Suppressor macrophage treated with lipopolysaccharide for 4 hours (primary cell): ENCODE measurements at places on chromosomes 1 and 21.

DNA sequence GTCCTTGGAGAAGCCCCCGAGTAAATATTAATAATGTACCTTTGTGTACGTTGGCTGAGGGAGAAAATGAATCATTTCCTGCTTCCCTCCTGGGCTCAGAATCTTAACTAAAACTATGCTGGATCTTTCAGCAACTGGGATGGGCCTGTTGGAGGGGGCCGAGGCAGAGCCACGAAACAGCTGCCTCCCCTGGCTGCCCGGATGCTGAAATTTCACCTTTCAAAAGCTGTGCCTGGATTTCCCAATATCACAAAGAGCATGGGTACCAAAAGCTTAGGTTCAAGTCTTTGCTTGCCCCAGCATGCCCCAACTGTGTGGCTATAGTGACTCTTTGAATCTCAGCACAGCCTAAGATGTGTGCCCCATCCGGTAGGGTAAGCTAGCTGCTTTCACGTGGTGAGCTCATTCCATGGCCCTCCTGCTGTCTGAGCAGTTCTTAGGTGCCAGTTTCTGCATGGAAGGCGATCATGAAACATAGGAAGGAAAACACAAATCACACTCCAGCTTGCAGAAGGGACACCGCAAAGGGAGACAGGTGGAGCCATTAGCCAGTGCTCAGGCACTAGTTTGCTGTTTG, 473.5 kb downstream of the PTPRU start:
- DNase-seq: no peak

DNA sequence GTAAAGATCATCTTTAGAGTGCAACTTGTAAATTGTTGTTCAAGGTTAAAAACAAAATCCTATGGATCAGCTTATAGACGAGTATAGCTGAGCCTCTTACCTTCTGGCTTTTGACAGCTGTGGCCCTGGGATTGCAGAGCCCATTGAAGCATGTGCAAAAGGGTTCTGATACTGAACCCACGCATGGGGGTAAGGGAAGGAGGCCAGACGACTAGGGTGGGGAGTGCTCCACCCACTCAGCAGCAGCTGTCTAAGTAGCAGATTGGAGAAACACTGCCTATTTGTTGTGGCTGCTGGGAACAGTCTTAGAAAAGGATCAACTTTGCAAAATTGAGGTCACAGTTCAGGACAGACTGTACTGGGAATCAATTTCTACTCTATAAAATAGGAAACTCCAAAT, 16.1 kb downstream of the CD101 start:
- DNase-seq: no peak

GRCh38 chr1:156379420-156380165, 10.6 kb downstream of the RHBG start:
- DNase-seq: no peak

- DNase-seq: no peak
Observed at GRCh38 chr1:16969057-16969611, 11.3 kb downstream of the MFAP2 start.

GRCh38 chr1:183092350-183092749, 69.1 kb downstream of the LAMC1 start:
- no peak for DNase-seq

DNA sequence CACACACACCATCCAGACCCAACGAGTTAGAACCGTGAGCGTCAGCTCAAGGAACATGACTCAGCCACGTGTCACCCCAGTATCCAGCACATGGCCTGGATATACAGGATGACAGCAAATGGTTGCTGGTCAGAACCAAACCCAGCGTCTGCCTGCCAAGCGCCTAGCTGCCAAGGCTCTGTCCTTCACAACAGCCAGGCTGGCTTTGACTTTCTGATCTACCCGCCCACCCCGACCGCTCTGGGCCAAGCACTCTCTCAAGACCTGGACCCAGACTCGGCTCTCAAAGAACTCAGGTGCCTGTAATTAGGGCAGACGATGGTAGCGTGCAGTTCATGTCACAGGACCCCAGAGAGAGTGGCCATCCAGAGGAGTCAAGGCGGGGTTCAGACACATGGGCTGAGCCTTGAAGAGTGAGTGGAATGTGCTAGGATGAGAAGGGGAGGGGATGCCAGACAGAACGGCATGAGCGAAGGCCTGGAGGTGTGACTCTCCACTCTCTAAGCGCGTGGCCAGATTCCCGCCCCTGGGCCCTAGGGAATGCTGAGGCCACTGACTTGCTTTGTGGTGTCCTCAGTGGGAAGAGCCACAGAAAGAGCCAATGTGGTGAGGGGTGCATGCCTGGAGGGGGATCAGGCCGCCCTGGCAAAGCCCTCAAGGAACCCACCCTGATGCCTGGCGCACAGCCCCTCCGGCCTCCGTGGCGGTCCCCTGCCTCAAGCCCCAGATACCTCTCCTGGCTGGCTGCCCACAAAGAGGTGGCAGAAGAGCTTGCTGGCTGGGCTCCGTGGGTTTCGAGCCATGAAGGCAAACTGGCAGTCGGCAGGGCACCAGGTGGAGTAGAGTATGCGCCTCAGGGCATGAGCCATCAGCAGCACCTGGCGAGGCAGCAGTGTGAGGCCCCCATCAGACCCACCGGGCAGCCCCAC, 7.0 kb downstream of the SH2D5 start:
- no peak for DNase-seq

DNA sequence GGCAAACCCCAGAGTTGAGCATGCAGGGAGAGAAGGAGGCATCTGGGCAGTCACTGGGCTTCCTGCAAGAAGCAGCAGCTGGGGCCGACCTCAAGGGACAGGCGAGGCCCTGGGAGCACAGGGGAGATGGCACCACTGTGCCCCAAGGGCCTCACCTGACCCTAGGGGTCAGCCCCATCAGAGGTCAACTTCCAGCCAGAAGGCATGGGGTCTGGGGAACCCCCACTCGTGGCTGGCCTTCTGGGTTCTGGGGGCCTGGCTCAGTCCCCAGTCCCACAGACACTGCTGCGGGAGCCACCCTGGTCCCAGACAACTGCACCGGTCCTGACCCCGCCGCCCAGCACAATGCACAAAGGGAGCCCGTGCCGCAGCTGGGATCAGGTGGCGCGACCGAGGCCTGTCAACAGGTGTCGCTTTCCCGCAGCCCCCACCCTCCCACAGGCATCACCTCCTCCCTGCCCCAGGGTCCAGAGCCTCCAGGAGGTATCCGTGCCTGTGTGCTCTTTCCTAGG, 6.2 kb downstream of the WNT9A start:
- no peak for DNase-seq

DNA sequence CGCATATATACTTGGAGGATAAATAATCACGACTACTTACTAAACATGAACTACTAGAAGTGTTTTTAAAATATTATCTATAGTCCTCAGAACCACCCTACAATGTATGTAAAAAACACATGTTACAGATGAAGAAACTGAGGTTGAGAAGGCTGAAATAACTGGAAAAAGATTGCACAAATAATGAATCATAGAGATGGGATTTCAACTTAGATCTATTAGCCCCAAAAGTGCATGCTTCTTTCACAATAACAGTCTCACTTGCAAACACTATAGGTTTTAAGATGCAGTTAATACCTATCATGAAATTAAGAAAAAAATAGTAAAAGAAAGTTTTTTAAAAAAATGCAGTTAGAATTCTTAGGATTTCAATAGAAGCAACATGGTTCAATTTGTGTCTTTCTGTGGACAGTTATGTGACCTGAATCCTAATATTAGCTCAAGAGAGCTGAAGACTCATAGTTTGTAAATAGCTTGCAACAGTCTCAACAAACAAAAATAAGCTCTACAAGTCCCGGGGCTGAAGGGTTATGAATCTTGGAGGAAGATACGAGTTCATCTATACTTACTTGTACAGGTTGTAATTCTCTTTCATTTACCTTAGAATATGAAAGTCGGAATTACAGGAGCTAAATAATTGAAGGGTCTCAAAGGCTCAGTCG, 58.6 kb upstream of the NTPCR start:
- DNase-seq: no peak

DNA sequence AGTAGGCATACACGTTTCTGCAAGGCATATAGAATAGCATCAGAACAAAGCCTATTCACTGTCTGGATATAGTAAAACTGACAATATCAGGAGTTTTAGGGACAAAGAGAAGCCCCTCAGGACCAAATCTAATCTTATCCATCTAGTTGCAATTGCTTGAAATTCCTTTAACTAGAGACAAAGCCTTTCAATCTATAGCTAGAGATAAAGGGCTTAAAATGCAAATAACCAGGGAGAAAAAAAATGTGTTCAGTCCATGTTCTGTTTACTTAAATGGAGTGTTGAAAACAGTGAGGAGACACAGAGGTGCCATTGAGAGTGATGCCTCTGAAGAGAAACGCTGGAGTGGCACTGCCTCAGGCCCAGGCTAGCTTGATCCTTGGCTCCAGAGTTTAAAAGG, 286.1 kb downstream of the DPYD start:
- no peak for DNase-seq

DNA sequence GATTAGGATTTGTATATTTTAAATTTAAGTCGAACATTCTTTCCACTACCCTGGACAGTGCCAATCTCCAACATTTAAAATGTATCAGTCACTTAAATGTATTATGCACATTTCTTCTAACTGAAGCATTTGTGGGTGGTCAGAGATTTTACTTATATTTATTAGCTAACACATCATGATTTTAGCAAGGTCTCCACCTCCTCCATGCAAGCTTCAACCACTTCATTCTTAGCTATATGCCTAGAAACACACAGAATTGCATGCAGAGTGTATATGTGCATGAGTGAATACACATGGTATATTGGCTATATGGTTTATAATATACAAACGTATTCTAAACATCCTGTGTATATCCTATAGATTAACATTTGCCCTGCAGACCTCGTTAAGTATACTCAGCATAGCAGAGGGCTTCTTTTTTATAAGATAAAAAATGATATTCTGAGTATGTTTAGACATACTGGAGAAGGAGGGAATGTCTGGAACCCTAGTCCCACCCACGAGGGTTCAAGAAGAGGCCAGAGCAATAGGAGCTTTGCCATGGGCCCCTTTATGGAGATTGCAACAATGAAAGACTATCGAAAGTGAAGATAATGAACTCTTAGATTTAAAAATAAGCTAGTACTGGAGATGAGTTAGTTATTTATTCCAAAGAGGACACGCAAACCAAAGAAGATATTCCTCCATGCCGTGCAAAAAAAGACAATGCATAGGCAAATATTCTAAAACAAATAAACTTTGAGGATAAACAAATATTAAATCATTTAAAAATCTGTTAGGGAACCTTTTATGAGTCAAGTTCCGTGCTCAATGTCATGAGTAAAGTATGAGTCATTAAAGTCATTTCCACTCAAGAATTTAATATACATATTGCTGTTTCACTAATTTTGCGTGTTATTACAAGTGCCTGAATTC, 480.4 kb downstream of the SIPA1L2 start:
- no peak for DNase-seq

DNA sequence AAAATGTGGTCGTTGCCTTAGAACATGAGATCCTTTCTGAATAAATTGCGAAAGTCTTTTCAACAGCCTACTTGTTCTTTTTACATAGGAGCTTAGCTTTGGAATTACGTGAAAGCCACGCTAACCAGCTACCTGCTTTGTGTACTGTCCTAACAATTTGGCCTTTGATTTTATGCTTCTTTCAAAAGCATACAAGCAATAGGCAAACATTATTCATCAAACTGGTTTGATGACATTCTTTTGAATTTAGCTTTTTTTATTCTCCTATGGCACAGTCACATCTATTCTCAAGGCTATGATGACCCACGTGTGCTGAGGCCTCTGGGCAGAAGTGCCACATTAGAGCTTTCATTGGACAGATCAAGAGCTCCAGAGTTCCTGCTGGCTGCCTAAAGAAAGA, 178.0 kb upstream of the DPT start:
- DNase-seq: no peak

- DNase-seq: no peak
Observed at GRCh38 chr1:214146523-214146922, 134.4 kb upstream of the SMYD2 start.

DNA sequence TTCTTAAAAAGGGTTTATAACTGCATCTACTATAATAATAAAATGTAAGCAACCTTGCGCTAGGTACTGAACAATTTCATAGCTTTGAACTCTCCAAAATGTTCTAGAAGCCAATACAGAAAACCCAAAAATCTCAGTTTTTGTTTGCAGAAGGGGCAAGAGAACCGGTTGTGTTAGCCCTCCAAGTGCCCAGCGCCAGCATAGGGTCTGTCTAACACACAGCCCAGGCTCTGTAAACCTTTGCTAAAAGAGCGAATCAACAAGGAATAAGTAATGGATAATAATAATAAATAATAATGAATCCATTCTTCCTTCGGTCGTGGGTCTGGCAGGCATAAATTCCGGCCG, 333 bp upstream of the CHAF1B start:
- no peak for DNase-seq

GRCh38 chr1:97820470-97821188, 100.2 kb downstream of the DPYD start:
- DNase-seq: peak; percentile 37

DNA sequence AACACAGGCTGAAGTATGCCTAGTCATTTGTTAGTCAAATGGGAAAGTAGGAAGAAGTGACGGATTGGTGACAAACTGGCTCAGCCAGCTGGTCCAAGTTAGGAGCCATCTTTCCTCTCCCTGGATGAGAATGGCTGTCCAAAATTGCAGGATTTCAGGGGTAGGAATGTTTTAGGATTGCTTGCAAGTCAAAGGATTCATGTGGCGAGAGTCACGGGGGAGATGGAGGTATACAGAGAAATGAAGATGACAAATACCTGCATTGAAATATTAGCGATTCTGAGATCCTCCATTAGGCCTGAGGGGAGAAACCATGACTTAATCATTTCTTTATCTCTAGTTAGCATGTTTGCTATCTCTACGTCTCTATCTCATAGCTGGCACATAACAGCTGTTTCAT, 41.8 kb upstream of the PIGC start:
- DNase-seq: no peak

DNA sequence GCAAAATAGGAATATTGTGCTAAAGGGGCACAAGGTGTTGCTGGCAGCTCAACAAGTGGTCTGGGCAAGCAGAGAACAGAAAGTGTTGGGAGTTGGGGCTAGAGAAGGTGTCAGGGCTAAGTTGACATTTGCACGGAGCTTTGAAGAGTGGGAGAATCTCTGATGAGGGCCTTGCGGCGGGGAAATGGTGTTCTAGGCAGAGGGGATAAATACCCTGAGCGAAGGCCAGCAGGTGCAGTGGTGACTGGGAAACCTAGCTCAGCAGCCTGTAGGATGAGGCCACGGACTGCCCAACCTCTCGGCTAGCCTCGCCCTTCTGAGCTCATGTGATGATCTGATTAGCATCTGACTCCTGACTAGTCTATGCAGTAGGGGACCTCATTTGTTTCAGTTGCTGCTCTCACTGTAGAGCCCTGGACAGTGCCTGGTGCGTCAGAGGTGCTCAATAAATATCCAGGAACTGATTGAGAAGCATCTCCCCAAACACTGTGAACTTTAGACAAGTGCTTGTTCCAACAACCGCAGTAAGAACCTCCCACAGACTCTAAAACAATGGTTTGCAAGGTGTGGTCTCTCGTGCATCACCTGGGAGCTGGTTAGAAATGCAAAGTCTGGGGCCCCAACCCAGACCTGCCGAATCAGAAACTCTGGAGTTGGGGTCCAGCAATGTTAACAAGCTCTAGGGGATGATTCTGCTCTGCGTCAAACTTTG, 1.0 kb upstream of the FOXO6 start:
- DNase-seq: no peak

- DNase-seq: no peak
Observed at GRCh38 chr1:36771660-36772284, 262.5 kb downstream of the GRIK3 start.
